ENCODE measurements at places on chromosomes 2 and 18.

DNA sequence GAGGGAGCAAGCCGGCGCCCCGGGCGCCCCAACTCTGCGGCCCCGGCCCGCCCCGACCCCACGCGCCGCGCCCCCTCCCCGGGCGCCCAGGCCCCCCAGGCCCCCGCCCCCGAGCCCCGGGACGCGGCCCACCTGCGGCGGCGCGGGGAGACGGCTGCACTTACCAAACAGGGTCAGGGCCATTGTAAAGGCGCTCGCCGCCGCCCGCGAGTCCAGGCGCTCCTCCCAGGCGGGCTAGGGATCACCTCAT lies 526 bp downstream of the CHN1 start:
- no peak for DNase-seq

DNA sequence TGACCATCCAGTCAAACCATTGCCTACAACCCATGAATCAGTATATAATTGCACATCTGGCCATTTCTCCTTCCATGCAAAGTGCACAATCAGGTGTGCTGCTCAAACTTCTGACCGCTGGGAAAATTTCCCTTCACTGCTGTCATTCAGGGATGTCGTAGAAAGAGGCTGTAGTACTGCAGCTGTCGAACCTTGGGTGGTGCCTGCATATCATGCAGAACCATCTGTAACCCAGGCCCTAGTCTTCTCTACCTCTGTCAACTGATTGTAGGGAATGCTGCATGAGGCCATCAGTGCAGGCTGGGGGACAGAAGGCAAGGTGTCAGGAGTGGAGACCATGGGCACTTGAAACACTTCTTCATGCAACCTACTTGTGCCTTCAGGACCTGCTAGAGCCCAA lies 267.5 kb downstream of the CALCRL start:
- DNase-seq = no peak

DNA sequence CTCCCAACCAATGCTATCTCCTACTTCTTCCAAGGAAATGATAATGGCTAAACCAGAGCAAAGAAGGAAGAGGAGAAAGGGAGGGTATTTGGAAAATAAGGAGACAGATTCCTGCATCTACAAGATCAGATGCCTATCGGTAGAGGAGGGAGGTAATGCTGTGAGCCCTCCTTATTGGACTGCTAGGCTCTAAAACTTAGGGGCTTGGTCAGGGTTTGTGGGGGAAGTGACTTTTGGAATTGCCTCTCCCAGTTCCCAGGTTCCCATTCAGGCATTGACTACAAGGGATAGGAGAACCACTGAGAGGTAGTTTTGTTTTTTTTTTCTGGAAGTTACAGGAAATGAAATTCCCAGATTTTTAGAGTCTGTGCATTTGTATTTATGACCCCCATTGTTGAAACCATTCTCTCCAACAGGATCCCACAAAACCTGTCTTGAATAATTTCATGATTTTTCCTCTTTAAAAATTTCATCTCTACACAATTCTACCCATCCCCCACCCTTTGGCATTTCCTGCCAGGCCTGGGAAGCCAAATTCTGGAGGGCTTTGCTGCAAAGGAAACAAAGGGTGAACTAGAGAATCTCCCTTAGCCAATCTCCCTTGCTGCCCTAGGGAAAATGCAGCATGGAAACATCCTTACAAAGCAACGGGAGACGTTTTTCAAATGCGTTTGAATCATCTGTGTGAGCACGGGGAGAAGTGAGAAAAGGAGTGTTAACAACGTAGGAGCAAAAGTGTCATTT lies 282.1 kb upstream of the EPAS1 start:
- DNase-seq = no peak

- no peak for DNase-seq
These were observed 37.0 kb upstream of the MPP4 start for GRCh38 chr2:201735486-201735885.

- DNase-seq = no peak
These were observed 73.7 kb downstream of the TANK start for GRCh38 chr2:161233858-161234431.

DNA sequence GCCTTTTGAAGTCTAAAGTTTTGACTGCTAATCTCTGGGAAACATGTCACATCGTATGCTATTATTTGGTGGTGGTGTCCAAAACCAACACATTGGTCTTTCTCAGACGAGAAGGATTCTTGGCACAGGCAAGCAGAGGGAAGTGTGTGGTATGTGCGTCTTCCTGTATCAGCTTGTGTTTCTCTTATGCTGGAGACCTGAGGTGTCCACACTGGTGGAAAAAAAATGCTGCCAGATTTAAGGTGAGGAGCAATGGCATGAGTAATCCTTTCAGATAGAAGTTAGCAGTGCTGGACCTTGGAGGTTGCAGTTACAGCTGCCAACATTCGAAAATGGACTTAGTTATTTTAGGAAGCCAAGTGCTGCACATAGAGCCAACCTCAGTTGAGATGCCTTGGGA lies 11.7 kb upstream of the FHL2 start:
- DNase-seq = no peak

DNA sequence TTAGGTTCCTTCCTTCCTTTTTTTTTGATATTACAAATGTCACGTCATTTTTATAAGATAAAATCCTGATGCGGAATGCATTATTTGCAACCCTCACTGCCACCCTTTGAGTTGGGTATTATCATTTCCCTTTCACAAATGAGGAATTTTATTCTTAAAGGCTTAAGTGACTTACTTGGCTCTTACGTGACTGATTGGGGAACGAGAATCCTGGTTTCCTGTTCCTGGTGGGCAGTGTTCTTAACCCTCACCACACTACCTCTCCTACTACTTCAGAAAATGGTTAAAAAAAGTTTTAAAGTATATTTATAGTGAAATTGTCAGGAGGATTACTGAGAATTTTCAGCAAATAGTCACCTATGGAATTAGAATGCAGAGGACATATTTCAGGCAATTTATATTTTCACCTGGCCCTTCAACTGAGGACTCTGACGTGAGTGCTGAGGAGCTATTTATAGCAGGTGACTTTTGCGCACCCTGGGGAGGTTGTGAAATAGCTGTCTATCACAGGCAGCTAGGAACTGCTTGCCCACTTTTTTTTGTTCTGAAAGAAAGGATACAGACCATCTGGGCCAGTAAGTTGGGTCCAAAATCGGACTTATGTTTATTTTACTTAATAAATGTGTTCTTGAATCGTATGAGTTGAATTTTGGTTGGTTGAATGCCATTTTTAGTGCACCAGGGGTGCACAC lies 18.7 kb upstream of the RASGRP3 start:
- no peak for DNase-seq

- no peak for DNase-seq
These were observed 3.4 kb upstream of the TET3 start for GRCh38 chr2:73981081-73982001.

All from fibroblast of skin of left biceps (primary cell).